ENCODE measurements at places on chromosomes 12 and 14.

DNA sequence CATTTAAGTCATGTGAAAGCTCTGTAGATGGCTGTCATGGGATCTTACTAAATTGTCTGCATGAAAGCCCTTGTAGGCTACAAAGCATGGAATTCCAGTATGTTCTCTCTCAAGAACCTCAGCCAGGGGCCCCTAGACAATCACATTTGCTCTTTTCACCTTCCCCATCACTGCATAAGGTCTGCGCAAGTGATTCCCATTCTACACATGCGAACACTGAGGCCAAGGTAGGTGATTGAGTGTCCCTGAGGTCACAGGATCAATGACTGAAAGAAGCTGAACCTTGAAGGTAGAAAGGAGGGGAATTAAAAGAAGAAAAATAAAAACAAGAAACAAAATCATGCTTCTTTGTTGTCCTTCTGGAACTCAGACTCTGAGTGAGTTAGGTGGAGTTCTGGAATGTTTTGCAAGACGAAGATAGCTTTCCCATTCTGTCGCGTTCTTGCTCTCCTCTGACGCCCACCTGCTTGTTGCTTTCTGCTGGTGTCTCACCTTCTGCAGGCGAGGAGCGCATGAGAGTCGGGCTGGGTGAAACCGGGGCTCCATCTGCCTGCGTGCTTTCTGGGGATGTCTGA, 79.9 kb downstream of the SPRING1 start:
- no peak for DNase-seq

GRCh38 chr12:85468356-85469157, 188.5 kb downstream of the ALX1 start:
- DNase-seq = no peak

DNA sequence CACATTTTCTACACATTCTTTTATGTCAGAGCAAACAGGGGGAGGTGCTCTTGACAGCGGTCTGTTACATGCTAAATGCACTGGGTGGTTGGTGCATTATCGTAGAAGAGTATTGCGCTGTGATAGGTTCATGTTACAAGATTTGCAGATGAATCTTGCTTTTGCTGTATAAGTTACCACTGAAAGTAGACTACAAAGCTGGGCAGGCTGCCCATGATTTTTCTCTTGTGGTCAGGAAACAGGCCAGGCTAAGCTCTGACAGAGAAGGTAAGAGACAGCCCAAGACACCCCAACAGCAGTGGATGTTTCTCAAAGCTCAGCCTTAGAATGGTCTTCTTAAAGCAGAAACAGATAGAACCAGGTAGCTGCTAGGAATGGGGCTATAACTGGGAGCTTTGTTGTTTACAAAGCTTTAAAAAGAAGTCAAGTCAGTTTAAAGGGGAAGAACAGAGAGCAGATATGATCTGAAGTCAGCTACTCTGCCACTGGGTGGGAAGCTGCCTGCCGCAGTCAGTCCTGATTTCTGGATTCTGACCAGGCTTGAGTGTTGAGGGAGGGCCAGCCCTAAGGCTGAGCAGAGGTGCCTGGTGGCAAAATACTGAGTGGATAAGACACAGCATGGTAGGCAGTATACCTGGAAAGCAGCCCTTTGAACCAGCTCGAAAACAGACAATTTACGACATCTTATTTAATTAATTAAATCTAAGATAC, 9.4 kb downstream of the KCNA1 start:
- no peak for DNase-seq

DNA sequence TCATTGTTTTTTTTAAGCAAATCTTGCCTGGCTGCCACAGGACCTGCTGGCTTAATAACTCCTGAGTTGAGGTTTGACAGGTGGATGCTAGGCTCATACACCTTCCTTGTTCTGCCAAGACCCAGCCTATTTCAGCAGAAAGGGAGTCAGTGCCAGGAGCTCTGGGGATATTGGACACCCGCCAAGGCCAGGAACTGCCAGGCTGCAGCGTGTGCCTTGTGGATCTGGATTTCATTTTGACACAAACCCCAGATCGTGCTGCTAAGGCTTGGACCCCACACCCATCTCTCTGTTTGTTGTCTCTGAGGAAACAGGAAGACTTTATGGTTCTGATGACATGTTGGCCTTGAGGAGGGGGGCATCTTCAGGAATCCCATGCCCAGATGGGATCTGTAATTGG, 44.4 kb upstream of the PRIMA1 start:
- no peak for DNase-seq

- no peak for DNase-seq
Measured at GRCh38 chr12:122523280-122523679, 3.5 kb downstream of the RSRC2 start.

GRCh38 chr12:74365178-74365964, 172.3 kb upstream of the ATXN7L3B start:
- DNase-seq = no peak

- no peak for DNase-seq
Measured at GRCh38 chr12:98371419-98371818, 144.0 kb upstream of the TMPO start.

GRCh38 chr12:111024205-111024801, 103.9 kb upstream of the MYL2 start:
- peak; percentile 68 for DNase-seq

DNA sequence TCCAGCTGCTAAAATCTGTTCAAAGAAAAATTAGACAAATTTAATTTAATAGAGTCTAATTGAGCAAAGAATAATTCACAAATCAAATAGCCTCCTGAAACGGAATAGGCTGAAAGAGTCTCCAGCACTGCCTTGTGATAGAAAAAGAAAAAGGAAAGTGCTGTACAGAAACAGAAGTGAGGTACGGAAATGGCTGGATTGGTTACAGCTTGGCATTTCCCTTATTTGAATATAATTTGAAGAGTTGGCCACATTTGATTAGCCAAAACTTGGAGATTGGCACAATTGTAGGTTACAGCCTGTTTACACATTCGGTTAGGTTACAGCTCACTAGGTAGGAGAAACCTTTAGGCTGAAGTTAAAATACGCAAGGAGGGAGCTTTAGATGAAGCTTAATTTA, 24.8 kb upstream of the PCED1B start:
- DNase-seq = no peak

GRCh38 chr12:65923228-65923627, 98.9 kb downstream of the HMGA2 start:
- DNase-seq = no peak

- no peak for DNase-seq
Measured at GRCh38 chr12:107778383-107779025, 4.0 kb downstream of the ASCL4 start.

- no peak for DNase-seq
Measured at GRCh38 chr12:48883305-48884161, 17.9 kb upstream of the RND1 start.

DNA sequence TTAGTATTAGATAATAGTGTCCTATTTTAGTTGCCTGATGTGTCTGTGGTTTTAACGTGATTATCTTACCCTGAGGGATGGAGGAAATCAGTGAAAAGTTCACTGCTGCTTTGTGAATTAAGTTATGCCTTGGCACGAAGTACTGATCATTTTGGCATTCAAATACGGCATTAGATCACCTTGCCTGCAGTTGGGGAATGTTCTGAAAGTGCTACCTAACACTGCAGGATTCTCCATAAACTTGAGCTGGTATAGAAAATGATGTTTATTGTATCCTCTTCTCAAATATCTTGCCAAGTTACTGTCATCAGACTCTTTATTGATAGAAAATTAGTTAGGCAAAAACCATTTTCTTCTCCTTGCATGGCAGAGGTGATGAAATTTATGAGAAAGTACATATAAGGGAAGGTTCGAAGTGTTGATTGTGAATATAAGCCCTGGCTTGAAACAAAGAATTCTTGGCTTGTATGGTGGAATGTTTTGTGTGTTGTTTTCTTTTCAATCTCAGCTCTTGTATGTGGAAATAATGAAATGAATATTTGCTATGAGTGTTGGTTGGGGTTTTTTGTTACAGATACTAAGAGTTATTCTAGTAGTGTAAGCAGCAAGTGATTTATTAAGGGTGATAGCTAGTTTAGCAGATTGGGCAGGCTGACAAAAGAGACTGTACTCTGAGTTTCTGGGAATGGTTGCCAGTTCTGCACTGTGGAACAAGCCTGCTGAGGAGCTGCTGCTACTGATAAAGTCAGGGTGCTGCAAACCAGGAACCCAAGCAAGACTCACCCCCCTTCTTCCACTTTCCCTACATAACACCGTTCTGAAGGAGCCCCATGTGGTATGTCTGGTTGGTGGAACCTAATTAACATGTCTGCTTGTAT, 448.3 kb downstream of the PCNX1 start:
- no peak for DNase-seq

DNA sequence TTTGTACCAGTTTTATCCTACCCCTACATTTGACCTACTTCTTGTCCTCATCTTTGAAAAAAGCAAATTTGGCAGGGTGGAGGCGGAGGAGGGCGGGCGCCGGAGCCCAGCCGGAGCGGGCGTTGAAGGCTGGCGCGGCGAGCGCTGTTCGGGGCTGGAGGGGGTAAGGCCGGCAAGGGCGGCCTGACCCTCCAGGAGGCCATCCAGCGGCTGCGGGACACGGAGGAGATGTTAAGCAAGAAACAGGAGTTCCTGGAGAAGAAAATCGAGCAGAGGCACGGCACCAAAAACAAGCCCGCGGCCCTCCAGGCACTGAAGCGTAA, 27.2 kb downstream of the FBXO34 start:
- no peak for DNase-seq

DNA sequence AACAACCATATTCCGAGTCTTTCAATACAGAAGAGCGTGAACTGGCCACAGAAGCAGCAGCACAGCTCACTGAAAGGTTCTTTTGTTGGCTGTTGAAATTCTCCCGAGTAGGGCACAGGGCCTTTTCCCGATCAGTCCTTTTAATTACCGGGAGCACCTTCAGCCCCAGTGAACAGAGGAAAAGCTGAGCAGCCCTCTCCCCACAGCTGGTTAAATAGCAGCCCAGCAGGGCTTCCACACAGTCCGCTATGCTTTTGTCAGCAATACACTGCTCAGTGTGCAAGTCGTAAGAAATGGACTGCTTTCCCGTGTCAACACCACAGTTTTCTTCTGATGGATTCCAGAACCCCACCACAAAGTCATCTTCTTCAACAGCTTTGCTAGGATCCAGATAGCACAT, 61.3 kb downstream of the DICER1 start:
- DNase-seq = no peak

DNA sequence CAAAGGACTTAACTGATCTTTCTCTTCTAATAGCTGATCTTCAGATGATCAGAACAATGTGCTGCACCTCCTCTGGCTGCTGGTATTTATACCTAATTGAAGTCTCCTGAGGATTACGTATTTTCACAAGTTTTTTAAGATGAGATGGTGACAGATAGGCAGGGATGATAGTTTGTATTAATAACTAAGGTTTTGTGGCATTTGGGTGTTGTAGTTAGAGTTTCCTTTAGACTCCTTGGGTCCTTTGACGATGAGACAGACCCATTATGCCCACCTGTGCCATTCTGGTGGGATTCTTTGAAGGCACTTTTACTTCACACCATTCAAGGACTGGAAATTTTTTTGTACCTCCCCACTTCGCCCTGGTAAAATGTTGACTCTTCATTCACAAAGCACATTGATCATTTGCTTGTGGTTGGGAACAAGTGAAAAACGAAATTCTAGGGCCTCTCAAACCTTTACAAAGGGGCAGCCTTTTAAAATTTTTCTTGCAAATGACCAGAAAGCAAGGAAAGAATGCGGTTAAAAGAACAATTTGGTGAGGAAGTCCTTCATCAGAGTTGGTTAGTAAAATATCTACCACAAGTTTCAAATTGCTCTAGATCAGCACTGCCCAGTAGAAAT, at the start of gene IFNG:
Gene IFNG, minus strand, starts transcription at position 60 of the 624 bp plus-strand sequence. CDS start 125 bp downstream, outside the sequence.
- no peak for DNase-seq

DNA sequence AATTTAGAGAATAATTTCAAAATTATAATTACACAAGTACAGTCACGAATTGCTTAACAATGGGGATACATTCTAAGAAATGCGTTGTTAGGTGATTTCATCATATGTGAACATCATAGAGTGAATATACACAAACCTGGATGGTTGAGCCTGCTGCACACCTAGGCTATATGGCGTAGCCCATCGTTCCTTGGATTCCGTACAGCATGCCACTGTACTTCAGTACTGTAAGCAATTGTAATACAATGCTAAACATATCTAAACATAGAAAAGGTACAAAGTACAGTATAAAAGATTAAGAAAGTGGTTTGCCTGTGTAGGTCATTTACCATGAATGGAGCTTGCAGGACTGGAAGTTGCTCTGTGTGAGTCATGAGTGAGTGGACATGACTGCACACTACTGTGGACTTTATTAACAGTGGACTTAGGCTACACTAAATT, 286.2 kb downstream of the CACNA1C start:
- no peak for DNase-seq

- no peak for DNase-seq
Measured at GRCh38 chr14:75222208-75222701, 45.8 kb upstream of the TMED10 start.

- DNase-seq = no peak
Measured at GRCh38 chr14:82521191-82521590, 987.5 kb upstream of the SEL1L start.

DNA sequence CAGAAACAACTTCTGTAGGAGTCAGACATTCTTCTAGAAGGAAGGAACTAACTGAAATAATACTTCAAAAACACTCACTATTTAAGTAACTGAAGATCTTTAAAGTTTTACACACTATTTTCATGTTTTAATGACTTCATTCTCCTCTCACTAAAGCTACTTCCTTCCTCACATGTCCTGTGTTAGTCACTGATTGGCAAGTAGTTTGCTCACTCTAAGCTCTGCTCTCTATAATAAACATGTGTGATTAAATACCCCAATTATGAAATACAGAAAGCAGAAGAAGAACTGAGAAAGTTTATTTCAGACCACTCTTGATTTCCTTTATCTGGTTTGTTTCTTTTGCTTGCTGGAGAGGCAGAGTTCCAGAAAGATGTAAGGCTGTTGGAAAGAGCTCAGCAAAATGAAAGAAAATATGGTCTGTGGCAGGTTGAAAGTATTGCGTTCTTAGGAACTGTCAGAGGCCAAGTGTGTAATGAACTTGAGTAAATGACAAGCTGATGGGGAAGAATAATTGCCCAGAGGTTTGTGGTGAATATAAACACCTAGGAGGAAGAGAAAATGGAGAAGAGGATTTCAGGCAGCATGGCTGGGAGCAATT, 522.0 kb upstream of the SEL1L start:
- DNase-seq = no peak

DNA sequence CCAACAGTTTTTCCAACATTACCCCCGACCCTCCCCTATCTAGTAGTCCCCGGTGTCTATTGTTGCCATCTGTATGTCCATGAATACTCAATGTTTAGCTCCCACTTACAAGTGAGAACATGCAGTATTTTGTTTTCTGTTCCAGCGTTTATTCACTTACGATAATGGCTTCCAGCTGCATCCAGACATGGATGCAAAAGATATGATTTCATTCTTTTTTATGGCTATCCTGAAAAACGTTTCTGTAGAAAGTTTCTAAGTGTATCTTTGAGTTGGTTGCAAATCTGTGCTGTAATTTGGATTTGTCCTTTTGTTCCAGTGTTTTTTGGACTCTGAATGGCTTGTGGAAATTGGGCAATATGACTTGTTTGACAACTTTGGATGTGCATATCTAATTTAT, 11.7 kb downstream of the SP1 start:
- no peak for DNase-seq

GRCh38 chr12:11853126-11853525, 203.7 kb downstream of the ETV6 start:
- no peak for DNase-seq

DNA sequence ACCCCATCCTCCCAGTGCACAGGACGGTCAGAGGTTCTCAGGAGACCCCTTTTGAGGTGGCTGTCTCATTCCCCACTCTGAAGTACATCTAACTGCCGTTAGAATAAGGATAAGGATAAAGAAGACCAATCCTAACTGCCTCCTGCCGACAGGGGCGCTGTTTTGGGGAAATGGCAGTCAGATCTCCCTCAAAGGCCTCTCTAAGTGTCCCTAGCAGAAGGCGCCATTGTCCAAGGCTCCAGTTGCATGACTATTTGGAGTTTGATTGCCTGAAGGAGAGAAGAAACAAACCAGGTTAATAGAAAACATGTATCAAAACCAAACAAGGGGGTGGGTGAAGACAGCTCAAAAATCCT, 29.1 kb upstream of the KLRB1 start:
- DNase-seq = no peak
